ENCODE measurements at places on chromosomes 4 and X.

DNA sequence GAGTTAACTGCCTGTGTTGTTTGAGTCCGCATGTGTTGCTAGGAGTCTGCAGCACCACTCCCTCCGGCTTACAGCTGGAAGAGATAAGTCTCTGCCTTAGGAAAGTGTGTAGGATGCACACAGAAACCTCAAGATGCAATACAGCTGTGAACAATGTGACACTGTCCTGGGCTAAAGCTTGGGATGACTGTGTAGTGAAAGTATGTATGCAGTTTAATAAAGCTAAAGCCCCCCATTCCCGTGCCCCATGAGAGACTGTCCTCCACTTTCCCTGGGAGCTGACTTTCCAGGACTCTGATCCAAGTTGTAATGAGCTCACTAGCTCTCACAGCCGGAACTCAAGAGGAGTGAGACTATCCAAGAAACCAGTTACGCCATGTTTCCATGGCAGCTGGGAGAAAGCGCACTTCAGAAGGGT is 156.6 kb upstream of the FTHL17 start:
- no peak for DNase-seq

GRCh38 chr4:146178126-146178525 is 2.6 kb downstream of the LSM6 start:
- DNase-seq, result no peak

DNA sequence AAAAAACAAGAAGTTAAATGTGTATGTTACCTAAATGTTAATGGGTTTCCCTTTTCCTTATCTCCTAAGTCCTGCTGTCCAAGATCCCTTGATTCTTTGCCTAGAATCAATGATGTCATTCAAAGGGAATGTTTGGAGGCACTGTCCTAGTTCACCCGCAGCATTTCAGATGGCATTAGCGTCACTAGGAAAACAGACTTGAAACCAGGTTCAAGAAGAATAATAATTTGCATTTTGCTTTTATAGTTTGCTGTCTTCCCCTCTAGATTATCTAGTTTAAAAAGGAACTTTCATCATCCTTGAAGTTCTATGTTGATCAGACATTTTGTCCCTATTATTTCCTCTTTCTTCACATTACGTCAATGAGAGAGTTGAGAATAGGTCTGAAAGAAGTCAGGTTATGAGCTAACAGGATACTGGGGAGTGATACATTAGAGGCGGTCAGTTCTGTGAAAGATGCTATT is 234.1 kb upstream of the PGRMC2 start:
- no peak for DNase-seq

DNA sequence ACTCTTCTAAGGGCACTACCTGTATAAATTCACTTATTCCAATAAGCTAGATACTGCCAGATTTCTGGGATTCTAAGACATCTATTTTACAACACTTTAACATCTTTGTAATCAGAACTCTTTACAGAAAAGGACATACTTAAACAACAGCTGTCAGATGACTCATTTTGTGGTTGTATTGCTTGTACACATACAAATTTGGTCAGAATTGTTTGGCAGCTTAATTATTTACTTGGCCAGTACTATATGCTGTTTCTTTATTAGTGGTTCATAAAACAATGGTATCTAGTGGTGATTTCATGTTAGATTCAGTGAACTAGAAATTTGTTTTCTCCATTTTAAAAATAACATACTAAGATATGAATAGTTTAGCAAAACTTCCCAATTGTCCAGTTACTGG is 27.2 kb downstream of the PALLD start:
- DNase-seq, result no peak

DNA sequence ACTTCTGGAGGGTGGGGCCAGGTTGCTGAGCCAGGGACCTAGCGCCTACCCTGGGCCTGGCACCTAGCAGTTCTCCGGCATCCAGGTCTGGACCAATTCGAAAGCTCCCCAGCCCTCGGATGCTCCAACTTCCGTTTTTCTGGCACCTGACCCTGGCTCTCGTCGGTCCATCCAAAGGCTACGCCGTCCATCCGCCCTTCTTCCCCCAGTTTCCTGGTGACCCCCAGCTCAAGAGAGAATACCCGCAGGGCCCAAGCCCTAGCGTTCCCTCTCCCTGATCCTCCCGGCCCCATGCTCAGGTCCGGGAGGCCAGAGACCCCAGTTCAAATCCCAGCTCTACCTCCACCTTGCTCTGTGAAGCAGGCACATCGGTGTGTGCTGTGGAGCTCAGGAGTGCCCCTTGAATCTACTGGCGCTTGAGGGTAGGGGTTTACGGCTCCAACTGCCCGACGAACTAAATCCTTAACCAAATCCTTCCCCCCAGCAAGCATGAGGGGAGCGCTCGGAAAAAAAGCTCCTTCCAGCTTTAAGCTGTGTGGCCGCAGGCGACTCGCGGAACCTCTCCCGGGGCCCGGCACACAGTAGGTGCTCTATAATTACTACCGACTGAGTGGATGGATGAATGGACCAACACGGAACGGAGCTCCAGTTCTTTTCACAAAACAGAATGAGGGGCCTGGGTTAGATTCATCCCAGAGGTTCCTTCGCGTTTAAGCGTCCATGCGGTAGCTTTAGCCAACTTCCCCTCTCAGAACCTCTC is 1.1 kb downstream of the CRMP1 start:
- DNase-seq, result no peak

DNA sequence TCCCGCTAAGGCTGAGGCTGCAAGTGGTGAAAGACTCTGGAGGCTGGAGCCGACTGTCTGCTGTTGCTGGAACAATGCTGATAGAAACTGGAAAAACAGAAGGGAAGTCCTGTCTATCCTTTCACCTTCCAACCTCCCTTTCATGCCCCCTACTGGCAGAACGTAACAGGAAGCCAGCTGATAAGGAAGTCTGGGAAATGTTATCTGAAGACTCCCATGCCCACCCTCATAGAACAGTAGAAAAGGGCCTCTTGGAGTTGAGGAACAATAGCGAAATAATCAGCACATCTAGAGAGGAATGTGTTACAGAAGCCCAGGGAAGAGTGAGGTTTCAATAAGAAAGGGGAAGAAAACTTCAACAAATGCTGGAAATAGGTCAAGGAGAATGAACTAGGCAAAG is 117.1 kb upstream of the DKK2 start:
- DNase-seq, result no peak

- DNase-seq, result no peak
Observed at GRCh38 chr4:145830699-145831098, 107.9 kb downstream of the ZNF827 start.

- no peak for DNase-seq
Observed at GRCh38 chr4:107890779-107891178, 40.6 kb upstream of the CYP2U1 start.

GRCh38 chr4:161629694-161630441 is 533.9 kb downstream of the FSTL5 start:
- no peak for DNase-seq

DNA sequence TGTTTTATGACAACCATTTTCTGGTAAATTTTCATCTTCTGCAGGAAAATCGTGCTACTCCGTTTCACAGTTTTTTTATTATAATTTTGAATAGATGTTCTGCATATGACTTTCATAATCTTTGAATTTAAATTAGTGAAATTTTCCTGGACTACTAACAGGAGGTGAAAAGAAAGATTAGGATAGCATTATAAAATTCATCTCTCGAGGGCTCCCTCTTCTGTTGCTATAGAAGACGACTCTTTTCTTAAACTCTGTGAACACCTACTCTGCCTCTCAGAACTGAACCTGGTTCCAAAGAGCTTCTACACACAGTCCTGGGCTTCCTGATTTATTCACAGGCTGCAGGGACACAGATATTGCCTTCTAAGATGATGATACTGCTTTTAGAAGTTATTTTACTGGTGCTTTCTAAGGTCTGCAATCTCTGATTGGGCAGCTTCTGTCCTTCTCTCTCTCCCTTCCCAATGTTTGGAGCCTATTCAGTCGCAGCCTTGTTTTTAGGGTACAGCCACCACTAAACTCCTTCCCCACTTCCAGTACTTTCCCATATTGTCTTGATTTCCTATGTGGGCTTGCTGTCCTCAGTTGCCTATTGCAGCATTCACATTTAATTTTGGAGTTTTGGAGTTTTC is 10.1 kb upstream of the SAP30 start:
- no peak for DNase-seq

GRCh38 chrX:103687696-103688201 is 1.2 kb upstream of the MORF4L2 start:
- DNase-seq, result no peak

GRCh38 chr4:48493452-48494100 is 3.5 kb downstream of the ZAR1 start:
- no peak for DNase-seq

GRCh38 chr4:1761130-1761689 is 31.9 kb upstream of the FGFR3 start:
- no peak for DNase-seq

DNA sequence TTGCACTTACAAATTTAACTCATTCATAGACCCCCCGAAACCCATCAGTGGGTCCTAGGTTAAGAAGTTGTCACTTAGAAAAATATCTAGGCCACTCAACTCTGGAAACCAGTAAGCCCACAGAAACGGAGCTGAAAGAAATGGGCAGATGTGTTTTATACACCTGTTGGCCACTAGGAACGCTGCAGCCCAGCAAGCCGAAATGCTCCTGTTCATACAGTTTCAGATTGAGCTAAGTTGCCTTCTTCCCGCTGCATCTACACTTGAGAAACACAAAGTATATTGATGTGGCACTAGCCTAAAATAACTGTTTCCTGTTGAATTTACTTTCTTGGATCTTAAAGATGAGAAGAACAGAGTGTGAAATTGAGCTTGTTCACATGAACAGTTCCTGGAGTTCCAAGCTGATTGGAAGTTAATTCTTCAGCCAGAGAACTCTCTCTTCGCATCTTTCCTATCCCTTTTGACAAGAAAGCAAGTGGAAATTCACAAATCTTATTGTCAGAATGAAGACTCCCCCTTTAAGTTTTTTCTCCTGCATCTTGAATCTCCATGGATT is 174.1 kb downstream of the RBMX2 start:
- DNase-seq, result no peak

GRCh38 chrX:791479-792034 is 161.0 kb downstream of the SHOX start:
- DNase-seq, result no peak

GRCh38 chr4:130722361-130722760 is 1626.4 kb downstream of the C4orf33 start:
- DNase-seq, result no peak

DNA sequence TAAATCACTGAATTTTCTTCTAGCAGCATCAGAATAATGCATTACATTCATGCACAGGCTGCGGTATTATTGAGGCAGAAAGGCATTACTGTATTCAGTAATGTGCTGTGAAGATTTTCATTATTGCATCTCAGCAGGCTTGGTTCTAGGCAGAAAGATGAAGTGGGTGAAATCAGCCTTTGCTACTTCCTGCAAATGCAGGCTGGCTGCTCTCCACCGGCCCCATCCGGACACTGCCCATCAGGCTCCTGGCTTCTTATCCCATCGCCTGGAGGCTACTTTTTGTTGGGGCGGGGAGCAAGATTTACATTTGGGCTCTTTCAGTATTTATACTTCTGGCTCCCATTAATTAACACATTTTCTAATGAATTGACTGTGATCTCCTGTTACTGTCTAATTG is 117.8 kb downstream of the FRAS1 start:
- DNase-seq, result no peak

GRCh38 chrX:63708801-63709200 is 76.2 kb downstream of the ARHGEF9 start:
- DNase-seq, result no peak

DNA sequence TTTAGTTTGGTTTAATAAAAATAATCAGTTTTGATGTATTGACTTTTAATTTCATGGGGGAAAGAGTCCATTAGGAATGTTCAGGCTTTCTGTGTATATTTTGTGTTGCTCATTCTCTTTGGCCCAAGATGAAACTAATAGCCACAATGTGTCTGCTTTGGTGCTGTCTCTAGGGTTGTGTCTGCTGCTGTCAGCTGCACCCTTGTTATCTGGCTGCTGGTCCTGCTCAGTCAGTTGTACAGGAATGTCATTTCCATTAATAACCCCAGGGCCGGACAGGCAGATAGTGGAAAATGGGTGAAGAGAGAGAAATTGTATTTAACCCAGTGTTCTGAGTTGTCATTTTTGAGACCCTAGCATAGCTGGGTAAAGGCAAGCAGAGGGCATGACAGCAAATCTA is 115.1 kb downstream of the PHEX start:
- no peak for DNase-seq

- DNase-seq, result no peak
Observed at GRCh38 chrX:47595716-47596251, 13.5 kb downstream of the TIMP1 start.
